GM03348 (cell line): ENCODE measurements at places on chromosomes 3 and 15.

GRCh38 chr3:127801731-127802313, 20.5 kb downstream of the MGLL start:
- no peak for DNase-seq

DNA sequence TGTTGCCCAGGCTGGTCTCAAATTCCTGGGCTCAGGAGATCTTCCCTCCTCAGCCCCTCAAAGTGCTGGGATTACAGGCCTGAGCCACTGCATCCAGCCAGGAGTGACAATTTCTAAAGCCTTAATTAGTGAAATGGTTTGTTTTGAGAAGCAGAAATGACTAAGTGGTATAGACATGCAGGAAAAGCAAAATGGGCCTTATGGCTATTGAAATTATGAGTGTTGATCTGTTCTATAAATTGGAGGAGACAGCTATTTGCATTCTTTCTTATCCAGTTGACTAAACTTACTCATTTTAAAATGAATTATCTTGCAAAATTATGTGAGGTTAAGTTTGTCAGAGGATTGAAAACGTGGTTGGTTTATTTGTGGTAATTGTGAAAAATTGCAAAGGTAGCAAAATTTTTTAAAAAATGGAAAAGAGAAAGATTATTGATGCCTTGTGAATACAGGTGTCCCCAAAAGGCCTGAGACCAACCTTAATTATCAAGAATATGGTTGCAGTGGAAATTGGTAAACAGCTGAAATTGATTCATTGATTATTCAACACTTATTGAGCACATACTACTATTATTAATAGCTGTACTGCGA, 7.9 kb downstream of the RAP2B start:
- DNase-seq = no peak

GRCh38 chr3:23329471-23330105, 126.5 kb downstream of the UBE2E2 start:
- no peak for DNase-seq

- peak; percentile 96 for DNase-seq
These were observed 26.6 kb downstream of the SEMA7A start for GRCh38 chr15:74406992-74407705.

DNA sequence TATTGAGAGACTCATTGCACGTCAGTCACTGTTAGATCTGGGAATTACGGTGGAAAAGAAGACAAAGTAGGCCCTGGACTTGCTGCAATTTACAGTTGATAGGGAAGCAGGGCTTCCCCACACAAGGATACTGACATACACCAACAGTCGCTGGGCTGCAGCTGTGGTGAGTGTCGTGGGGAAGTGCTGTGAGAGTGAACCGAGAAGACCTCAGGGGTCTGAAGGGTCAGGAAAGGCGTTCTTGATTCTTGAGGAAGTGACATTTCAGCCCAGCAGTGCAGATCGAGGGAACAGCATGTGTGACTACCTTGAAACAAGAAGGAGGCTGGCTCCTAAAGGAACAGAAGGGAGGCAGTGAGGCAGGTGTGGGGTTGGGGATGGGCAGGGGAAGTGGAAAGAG, 22.5 kb downstream of the MYZAP start:
- DNase-seq = no peak

GRCh38 chr15:64897345-64897985, 14.2 kb upstream of the ANKDD1A start:
- peak; percentile 86 for DNase-seq

DNA sequence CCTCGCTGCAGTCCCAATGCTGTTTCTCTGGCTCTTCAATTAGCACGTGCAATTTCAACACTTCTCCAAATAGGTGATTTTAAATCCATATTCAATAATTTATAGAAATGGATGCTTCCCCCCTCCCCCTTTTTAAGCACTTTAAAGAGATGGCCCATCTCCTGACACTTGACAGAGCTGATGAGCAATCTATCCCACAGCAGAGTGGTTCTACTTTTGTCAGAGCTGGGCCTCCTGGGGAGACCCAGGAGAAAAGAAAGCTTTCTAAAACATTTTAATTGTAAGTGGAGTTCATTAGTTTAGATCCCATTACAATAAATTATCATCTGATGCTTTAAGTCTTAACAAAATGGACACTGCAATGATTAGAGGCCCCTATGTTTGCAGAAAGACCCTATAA, 127.7 kb downstream of the SHQ1 start:
- no peak for DNase-seq

DNA sequence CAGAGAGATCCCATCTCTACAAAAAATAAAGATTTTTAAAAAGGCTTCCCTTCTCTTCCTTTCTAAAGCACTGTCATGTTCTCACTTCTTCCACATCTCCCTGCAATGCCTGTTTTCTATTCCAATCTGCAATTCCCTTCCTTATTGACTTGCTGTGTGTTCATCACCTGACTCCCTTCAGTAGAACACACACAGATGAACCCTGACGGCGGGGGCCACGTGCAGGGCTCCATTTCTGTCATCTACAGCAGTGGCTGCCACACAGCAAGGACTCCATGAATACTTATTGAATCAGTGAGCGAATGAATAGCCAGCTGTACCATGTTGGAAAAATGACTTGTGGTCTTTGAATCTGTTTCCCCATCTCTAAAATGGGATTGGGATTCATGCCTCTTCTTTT, 26.1 kb downstream of the BHLHE40 start:
- DNase-seq = no peak

DNA sequence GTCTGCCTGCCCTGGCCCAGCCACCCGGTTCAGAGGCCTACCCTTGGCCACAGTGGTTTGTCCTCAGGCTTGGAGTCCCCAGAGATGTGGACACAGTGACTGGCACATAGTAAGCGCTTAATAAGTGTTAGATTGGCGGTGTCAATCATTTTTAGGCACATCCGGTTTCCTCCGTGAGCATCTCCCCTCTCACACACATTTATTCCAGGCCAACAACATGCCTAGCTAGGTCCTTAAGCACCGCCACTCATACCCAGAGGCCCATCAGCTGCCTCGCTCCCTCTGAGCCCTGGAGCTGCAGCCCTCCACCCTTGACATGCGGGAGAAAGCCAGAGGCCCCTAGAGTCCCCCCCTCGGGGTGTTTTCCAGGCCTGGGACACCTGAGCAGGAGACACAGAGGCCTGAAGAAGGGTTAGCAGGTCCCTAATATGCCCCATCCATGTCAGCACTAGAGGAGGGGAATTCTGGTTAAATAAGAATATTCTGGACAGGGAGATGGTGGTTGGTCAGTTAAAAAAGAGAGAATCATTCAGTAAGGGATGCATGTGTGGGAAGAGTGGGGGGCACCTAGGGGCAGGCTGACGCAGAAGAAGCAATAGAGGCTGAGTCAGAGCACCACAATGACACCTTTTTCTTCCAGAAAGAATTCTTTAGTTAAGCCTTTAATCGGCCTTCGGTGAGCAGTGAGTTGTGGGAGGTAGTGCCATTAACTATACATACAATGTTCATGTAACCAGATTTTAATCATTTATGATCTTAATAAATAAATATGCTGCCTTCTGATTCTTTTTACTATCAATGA, 22.3 kb downstream of the NR2F2 start:
- no peak for DNase-seq

GRCh38 chr3:71010726-71011455, 572.6 kb downstream of the FOXP1 start:
- DNase-seq = no peak

GRCh38 chr3:155870133-155870944, at the start of gene GMPS:
Gene GMPS, plus strand, starts transcription at chr3:155870650. Its CDS starts 221 bp downstream, at chr3:155870871.
- peak; percentile 98 for DNase-seq

- no peak for DNase-seq
These were observed 451 bp downstream of the CCR5AS start for GRCh38 chr3:46406443-46406787.

GRCh38 chr3:30626443-30627180, 20.2 kb downstream of the TGFBR2 start:
- DNase-seq = peak; percentile 23

GRCh38 chr3:187318819-187319616, 27.5 kb upstream of the MASP1 start:
- DNase-seq = peak; percentile 77

- DNase-seq = no peak
These were observed 291.6 kb upstream of the CFAP20DC start for GRCh38 chr3:59341459-59341858.

GRCh38 chr15:48414015-48414414, 82.8 kb downstream of the DUT start:
- peak; percentile 67 for DNase-seq

DNA sequence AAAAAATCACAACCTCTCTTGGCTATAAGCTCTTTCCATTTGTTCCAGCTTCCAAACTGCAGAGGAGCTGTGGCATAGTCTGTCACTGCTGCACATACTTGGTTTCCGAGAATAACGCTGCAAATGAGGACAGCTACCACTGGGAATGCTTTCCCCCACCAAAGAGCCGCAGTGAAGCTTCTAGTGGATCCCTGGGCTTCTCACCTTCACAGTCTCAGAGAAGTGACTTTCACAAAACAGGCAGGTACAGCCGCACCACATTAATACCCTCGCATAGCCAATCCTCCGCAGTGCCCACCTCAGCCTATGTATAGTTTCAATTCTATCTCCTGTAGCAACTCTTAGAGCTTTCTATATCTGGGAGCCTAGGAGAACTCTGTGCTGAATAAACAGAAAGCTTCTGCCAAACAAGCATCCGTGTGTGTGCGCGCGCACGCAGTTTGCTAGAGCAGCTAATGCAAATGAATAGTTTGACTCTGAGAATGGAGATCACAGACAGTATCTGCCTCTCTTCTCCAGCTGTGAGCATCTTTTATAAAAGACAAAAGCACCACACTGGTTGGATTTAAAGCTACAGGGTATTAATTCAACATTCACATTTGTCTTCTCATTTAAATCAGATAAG, 81.9 kb upstream of the PLXND1 start:
- peak; percentile 40 for DNase-seq

GRCh38 chr3:105513886-105514285, 147.2 kb downstream of the ALCAM start:
- no peak for DNase-seq

DNA sequence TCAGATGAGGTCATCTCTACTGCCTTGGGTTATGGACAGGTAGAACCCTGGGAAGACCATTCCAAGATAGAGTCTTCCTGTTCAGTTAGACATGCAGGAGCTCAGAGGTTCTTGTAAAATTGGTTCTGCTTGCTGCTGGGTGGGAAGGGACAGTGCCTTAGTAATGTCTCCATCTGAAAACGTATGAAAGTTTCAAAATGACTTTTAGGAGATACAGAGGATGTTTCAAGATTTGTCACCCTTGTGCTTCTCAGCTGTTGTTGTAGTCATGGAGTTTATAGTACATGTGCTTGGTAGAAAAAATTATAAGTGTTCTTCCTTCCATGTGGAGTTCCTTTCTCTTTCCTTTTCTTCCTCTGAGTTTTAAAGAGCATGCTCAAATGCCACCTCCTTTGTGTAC, 885.2 kb upstream of the CFAP20DC start:
- no peak for DNase-seq

GRCh38 chr3:45597171-45597570, 2.6 kb downstream of the LIMD1 start:
- peak; percentile 49 for DNase-seq

- DNase-seq = no peak
These were observed 274.2 kb downstream of the OCA2 start for GRCh38 chr15:27824841-27825422.

DNA sequence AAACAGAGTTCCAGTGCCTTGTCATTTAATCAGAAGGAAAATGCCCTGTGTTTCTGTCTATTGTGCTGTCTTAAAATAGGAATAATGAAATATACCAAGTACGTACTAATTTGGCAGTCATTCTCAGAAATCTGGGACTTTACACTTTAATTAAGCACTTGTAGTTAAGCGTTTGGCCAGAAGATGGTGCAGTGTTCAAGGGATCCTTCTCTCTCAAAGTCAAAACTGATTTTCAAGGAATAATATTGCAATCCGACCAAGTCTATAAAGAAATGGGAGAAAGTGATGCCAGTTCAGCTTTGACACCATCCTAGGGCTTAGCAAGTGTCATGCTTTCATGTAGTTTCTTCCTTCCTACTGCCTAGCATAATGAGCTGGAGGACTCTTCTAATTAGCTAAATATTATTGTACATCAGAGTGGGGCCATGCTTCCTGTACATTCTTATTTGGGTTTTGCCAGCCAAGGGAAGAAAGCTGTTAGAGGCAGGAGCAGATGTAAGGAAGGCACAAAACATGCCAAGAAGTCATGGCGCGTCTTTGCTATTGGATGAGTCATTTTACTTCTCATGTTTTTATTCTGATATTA, 64.8 kb downstream of the SAMMSON start:
- peak; percentile 46 for DNase-seq

DNA sequence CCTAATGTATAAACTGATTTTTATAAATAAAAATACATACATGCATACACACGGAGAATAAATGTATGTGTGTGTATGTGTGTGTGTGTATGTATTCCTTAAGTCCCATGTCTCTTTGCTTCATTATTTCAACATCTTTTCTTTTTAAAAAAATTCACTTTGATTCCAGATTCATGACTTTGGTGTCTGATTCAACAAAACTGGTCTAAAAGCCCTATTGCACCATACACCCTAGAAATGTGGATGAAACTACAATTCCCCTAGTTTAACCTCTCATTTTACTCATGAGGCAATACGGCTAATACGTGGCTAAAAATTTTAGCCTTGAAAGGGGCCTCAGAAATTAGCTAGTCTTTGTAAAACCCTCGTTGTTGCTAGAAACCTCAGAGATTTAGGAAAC, 228.1 kb downstream of the ADAMTS9 start:
- DNase-seq = peak; percentile 59

GRCh38 chr15:75407083-75407482, 38.7 kb upstream of the MAN2C1 start:
- DNase-seq = no peak

DNA sequence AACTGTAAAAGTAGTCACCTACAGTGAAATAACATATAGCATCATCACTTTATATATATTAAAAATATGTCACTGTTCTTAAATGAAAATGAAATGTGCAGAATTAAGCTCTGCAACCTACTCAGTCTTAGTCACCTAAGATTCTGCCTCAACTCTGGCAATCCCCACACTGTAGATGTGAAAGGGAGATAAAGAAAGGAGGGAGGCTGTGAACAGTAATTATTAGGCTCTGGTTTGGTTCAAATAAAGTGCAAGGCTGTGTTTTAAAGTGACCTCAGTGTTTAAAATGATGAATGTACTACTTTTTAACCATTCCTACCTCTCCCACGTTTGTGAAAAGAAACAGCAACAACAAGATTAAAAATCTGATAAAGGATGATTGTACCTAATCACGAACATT, 72.2 kb downstream of the ATP8B4 start:
- peak; percentile 26 for DNase-seq
